Right cardiac atrium (tissue), 5 donors: ENCODE measurements at places on chromosomes 12 and 14.
A peak's percentile ranks its signal among the peaks of the same experiment; 100 is the strongest.

DNA sequence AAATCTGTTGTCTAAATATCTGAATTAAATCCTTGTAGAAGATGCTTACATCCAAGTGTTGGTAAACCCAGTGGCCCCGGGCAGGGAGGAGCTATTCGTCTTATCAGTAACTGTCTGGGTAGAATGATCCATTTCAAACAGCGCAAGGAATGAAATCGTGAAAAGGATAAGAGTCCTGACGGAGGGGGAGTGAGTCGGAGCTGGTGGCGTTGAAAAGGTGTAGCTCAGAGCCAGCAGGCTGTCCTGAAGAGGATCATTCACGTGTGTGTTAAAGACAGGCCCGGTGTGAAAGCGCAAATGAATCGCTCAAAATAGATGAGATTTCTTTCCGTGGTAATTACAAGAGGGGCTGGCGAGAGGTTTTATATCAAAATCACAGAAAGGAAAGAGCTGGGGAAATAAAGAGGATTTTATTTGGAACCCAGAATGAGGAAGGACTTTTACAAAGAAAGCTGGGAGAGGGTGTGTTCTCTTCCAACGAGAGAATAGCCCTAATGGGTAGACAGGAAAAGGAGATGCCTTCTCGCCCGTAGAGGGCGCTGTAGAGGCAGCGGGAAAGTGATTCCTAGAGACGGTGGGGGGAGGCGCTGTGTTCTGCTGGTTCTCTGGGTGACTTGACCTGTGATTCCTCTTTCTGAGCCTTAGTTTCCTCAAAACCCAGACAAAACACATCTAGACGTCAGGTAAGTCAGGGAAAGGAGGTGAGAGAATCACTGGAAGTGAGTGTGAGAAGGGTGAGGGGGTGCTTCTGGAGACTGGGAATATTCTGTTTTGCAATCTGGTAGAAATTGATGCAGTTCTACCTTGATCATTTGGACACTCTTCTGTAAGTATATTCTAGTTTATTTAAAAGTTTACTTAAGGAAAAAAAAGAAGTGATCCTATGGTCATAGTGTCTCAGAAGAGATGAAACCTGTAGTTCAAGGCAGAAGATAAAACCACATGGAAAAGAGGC is 39.3 kb downstream of the SRRM4 start:
- peak; percentile 76 for DNase-seq

GRCh38 chr14:23359722-23360447 is 5.1 kb downstream of the EFS start:
- no peak for DNase-seq

DNA sequence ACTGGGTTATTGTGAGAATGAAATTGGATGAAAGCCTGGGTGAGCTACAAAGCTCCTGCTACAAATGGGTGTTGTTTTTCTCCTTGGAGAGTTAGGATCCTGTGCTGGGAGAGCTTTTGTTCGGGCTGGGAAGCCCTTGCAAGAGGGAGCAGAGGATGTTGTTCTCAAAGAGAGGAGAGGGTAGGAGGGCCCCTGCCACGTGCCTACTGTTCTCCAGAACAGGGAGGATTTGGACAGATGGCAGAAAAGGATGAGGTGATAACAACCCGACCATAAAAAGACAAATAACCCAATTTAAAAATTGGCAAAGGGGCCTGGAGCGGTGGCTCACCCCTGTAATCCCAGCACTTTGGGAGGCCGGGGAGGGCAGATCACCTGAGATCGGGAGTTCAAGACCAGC is 68.8 kb downstream of the GALNT16 start:
- DNase-seq = no peak

- DNase-seq = no peak
Measured at GRCh38 chr12:87670448-87670847, 358.8 kb downstream of the C12orf50 start.

GRCh38 chr14:94170136-94170535 is 4.0 kb upstream of the PPP4R4 start:
- no peak for DNase-seq

GRCh38 chr12:54829511-54829910 is 24.8 kb upstream of the MUCL1 start:
- DNase-seq = no peak

DNA sequence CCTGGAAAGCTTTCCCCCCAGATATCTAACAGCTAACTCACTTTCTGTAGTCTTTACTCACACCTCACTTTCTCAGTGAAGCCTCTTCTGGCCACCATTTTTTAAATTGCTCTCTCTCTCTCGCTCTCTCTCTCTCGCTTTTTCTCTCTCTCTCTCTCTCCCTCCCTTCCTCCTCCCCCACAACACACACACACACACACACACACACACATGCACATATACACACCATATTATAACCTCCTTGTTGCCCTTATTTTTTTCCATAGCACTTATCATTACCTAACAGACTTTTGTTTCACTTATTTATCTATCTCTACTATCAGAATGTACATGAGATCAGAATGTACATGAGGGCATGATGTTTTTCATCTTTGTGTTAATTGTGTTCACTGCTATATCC is 156.8 kb downstream of the DUSP6 start:
- no peak for DNase-seq

DNA sequence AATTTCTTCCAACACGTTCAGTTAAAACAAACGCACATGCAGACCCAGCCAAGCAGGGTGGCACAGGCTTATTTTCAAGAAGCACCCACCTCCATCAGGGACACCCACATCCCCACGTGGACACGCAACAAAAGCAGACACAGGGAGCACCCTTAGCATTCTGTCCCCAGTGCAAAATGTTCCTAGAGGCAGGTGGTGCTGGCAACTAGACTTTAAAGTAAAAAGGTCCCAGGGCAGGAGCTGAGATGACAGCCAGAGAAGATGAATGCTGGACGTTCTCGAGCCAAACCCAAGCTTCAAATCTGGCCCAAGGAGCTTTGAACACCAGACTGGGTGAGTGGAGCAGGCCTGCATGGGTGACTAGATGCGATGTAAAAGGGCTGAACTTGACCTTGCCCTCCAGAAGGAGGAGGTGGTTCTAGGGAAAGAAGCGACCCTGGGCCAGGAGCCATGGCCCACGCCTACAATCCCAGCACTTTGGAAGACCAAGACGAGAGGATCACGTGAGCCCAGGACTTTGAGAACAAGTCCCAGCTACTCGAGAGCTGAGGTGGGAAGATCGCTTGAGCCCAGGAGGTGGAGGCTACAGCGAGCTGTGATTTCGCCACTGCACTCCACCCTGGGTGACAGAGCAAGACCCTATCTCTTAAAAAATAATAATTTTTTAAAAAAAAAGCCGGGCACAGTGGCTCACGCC is 47.3 kb downstream of the KDM2B start:
- no peak for DNase-seq

- no peak for DNase-seq
Measured at GRCh38 chr14:75375983-75376382, 51.8 kb upstream of the JDP2 start.

DNA sequence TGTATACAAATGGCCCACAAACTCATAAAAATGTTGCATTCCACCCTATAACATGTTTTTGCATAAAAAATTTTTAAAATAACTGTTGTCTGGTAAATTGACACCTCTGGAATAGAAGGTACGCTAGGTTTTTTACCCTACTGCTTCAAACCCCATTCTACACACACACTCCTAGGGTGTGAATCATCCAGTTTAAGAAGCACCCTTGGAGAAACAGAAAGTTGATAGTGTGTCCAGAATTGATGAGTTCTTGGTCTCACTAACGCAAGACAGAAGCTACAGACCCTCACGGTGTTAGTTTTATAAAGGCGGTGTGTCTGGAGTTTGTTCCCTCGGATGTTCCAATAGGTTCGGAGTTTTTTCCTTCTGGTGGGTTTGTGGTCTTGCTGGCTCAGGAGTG is 158.5 kb downstream of the KLRB1 start:
- no peak for DNase-seq

DNA sequence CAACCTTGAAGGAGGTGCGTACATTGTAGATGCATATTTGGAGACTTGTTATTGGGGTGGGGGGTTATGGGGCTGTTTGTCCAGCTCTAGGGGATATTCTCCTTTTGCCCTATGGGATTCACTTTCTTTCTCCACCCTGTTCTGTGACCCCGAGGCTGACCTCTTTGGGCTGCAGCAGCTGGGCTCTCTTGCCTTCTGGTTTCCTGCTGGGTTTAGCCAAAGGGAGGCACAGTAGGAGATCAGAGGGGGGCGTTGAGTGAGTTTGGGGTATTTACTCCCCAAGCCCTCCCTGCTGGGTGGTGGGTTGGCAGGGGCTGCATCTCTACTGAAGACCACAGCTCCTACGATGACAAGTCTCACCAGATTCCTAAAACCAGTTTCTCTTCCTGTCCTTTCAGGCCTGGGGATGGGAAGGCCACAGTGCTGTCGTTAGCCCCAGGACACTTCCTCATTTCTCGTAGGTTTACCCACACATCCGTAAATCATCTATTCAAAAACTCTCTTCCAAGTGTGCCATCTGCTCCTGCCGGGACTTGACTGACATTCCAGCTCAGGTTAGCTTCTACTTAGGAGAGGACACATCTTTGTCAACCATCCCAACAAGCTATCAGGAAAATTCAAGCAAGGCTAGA is 127.1 kb downstream of the TMEM30B start:
- no peak for DNase-seq

GRCh38 chr14:101017209-101017608 is 113.7 kb upstream of the RTL1 start:
- DNase-seq = no peak

- DNase-seq = no peak
Measured at GRCh38 chr14:98070536-98070935, 1201.5 kb downstream of the BCL11B start.

DNA sequence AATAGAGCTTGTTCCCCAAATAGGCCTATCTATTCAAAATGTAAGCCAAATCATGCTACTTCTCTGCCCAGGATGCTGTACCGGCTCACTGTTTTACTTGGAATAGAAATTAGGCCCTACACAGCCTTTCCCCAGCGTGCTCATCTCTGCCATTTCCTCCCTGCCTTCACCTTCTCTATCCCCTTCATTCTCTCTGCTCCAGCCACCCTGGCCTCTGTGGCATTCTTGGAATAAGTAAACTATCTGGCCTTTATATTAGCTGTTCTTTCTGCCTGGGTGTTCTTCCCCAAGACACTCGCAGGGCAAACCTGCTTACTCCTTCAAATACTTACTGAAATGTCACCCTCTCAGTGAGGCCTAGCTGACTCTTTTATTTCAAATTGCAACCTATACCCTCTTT is 30.9 kb upstream of the DYRK2 start:
- no peak for DNase-seq

DNA sequence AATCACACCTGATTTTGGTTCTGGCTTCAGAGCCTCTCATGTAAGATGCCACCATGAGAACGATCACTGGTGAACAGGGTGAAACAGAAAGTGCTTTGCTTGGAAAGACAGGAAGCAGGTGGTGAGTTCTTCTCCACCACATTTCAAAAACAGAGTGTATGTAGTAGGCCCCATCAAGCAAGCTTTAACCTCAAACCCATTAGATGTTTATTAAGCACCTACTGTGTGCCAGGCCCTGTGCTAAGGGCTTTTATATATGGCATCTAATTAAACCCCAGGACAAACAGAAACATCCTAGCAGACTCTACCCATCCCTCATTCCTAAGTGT is 47.8 kb upstream of the MED13L start:
- no peak for DNase-seq

GRCh38 chr14:105117257-105117646 is 51.3 kb downstream of the JAG2 start:
- DNase-seq = no peak

DNA sequence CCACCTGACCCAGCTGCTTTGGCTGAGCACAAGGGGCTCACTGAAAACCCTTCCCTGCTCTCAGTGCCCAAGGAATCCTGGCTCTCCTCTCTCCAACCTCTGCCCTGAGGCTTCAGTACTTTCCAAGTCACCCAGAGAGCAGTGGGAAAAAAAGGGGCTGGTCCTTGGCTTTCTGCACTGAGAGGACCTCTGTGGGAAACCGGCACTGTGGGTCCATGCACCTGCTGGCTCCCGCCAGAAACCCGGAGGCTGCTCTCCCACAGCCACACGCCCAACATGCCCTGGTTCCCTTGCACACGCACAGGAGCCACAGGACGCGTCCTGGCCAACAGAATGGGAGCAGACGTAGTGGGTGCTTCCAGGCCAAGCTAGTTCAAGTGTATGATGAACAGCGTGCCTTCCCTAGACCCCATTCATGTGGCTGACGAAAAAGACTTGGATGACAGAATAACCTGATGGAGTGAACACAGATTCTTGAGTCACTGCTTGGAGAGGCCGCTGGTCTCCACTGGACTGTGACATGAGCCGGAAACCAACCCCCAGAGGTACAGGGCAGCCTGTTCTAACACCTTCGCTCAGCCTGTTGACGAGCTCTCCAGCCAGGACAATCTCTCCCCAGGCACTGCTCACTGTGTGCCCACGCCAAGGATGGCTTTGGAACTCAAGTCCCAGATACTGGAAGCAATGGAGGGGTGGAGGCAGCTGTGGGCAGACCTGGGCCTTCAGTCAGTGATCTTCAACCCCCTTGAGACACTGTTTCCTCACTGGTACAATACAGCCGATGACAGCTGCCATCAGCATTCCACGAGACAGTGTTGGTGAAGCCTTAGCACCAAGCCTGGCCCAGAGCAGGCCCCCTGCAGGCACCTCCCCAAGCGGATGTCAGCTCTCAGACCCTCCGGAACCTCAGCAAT is 87.7 kb downstream of the ITPK1 start:
- DNase-seq = no peak

GRCh38 chr12:95204141-95204866 is 13.0 kb downstream of the FGD6 start:
- no peak for DNase-seq

DNA sequence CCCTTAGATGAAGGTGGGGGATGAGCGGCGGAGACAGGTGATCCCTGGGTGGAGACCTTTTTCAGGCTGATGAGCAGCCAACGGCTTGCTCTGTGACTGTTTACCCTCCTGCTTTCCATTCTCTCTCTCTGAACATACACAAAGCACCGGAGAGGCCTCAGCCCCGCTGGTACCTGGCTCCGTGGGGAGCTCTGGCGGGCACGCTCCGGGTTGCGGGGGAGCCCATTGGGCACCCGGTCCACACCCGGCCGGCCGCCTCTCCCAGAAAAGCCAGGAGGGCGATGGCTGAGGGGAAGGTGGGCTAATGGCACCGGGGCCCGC is 545 bp downstream of the SMARCC2 start:
- no peak for DNase-seq

DNA sequence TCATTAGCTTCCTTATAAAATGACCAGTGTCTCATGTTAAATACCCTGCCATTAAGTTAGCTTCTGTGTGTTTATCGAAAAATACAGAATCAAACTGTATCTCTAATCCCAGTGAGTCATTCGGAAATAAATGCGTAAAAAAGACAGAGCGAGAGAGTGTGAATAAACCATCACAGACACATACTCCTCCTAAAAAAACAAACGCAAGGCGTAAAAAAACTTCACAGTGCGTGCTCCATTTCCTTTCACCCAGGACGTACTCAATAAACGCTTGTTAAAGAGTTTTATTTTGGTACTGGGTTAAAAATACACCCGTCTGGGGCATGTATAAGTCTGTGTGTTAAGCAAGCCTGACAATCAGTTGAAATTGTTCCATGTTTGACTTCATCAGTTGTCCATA is 58.8 kb upstream of the ISM2 start:
- no peak for DNase-seq
